ENCODE measurements at places on chromosomes 1 and 21.

DNA sequence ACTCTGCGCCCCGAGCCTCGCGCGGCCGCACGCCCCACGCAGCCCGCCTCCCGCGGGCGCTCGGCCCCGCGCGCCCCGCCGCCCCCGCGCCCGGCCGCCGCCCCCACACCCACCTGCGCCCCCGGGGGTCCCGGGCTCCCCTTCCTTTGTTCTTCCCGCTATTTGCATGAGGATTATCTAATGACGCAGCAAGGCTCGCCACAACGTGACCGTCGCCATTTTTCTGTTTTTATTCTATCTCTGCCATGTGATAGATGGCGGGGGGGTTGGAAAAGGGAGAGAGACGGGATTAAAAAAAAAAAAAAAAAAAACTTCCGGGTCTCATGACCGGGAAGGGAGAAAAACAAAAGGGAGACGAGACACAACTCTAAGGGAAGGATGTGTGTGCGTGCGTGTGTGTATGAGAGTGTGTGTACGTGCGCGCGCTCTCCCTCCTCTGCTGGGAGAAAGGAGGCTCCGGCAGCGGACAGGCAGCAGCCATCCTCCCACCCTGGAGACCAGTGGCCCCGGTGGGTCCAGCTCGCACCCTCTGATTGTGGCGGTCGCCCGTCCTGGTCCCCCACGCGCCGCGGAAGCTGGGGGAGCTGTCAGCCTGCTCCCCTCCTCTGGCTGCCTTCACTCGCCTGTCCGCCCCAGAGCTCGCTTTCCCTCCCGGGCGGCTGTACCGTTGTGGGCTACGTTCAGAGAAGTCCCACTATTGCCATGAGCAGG is 80.4 kb upstream of the AK4 start:
- DNase-seq, result peak; percentile 66

- peak; percentile 19 for DNase-seq
Measured at GRCh38 chr1:107153014-107153413, 12.2 kb downstream of the NTNG1 start.

GRCh38 chr1:38640371-38640770 is 219.2 kb downstream of the RRAGC start:
- no peak for DNase-seq

GRCh38 chr1:36882536-36883285 is 151.6 kb downstream of the GRIK3 start:
- no peak for DNase-seq

DNA sequence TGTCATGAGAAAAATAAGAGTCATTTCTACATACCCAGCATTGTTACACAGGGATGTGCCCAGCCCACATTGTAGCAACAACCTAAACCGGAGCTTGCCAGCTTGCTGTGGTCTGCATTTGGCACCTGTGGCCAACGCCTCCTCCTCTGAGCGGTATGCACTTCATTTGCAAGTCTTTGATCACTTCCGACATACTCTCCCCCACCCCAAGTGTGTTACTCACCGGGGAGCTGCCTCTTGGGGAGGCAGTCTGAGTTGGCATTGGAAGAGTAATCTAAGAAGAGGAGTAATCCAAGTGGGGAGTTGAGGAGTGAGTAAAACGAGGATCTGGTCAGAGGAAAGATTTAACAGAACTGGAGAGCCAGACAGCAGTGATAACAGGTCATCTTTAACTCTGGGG is 3.8 kb downstream of the BCL9 start:
- peak; percentile 64 for DNase-seq

DNA sequence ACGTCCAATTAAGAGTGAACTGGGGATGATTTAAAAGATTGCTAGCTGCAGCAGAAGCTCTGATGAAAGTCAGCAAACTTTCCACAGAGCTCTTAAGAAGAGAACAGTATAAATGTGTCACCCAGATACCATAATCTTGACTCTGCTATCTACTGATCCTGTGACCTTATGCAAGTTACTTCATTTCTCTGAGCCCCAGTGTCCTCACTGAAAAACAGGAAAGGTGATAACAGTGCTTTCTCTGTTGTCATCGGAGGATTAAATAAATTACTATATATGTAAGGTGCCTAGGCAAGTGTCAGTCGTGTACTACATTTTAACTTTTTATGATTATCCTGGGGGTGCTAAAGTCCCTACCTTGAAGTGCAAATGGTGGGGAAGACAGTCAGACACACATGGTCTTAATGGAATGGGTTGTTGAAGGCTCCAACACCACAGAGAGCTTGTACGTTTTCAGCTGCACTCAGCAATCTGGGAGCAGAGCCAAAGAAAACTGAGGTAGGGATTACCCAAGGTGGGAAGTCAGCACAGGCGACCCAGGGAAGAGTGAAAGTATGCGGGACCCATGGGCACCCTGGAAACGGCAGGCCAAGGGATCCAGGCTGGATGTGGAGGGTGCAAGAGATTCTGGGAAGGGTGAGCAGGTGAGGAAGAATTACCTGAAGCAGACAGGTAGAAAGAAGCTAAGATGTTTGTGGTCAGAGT is 82.8 kb downstream of the DTL start:
- DNase-seq, result no peak

DNA sequence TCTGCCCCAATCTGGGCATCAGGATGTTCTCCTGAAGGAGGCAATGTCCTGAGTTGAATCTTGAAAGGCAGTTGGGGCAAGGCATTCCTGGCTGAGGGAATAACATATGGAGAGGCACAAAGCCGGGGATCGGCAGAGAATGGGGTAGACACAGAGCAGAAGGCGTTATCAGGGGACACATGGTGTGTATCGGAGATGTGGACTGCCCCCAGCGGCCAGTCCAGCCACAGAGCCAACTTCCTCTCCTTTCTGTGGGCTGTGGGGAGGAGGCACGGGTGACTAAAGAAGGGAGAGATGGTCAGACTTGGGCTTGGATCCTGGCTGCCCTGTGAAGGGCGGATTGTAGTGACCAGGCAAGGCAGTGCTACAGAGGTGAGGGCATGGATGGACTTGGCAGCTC is 32.1 kb downstream of the FOXD2 start:
- DNase-seq, result no peak

GRCh38 chr21:40299451-40299850 is 432.2 kb downstream of the PCP4 start:
- DNase-seq, result no peak

DNA sequence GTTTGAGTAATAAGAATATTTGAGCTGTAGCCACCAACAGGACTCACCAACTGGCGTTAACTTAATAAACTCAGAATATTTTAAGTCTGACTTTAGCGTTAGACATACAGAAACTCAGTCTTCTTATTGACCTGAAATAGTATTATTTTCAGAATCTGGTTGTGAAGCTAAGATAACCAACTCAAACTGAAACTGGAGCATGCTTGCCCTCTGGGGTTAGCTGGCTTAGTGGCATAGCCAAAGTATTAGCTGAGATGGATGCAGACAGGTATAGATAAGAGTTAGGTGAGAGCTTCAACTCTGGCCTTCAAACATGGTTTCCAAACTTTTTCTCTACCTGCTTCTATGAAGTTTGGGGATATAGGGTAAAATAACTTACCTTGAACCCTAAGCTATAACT is 40.5 kb downstream of the AMY1C start:
- no peak for DNase-seq

DNA sequence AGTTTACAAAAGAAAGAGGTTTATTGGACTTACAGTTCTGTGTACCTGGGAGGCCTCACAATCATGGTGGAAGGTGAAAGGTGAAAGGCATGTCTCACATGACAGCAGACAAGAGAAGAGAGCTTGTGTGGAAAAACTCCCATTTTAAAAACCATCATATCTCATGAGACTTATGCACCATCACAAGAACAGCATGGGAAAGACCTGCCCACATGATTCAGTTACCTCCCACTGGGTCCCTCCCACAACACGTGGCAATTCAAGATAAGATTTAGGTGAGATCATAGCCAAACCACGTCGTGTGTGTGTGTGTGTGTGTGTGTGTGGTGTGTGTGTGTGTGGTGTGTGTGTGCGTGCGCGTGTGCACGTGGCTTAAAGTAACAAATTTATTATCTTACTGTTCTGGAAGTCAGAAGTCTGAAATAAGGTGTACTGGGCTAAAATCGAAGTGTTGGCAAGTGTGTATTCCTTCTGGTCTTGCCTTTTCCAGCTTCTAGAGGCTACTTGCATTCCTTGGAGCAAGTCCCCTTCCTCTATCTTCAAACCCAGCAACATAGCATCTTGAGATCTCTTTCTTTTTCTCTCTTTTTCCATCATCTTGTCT is 48.1 kb upstream of the MPC2 start:
- no peak for DNase-seq

DNA sequence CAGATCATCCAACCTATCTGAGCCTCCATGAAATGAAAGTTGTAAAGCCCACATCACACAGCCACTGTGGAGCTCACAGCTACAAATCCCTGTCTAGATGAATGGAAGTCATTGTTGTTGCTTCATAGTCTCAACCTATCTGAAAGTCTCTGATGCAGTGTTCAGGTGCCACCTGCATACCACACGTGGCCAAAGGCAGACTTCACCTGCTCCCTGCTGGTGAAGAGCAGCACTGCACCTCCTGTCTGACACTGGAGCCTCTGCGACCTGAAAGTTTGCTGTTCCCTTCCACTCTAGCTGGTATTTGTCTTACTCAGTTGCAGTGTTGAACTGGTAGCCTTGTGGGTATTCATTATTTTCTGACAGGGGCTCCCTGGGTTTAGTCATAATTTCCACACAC is 18.4 kb downstream of the LORICRIN start:
- peak; percentile 26 for DNase-seq

- DNase-seq, result no peak
Measured at GRCh38 chr21:41075656-41076055, 92.3 kb upstream of the BACE2 start.

GRCh38 chr1:84272401-84272800 is 29.1 kb upstream of the SAMD13 start:
- no peak for DNase-seq

DNA sequence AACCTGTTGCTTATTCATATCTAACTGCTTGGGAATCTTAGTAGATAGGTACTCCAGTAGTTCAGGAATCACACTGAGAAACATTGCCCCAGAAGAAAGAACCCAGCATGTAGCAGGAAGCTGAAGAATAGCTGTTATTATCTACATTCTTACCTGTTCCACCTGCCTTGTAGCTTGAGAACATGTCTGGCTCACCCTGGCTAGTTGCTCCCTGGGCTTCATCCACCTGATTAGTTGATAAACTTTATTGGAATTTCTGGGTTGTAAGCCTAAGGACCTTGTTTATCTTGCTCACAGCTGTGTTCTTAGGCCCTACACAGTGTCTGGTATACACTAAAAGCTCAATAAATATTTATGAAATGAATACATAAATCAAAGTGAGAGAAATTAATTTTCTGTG is 106.3 kb upstream of the DMRTA2 start:
- DNase-seq, result no peak

- DNase-seq, result no peak
Measured at GRCh38 chr1:228342627-228343190, 63.9 kb downstream of the TRIM11 start.

DNA sequence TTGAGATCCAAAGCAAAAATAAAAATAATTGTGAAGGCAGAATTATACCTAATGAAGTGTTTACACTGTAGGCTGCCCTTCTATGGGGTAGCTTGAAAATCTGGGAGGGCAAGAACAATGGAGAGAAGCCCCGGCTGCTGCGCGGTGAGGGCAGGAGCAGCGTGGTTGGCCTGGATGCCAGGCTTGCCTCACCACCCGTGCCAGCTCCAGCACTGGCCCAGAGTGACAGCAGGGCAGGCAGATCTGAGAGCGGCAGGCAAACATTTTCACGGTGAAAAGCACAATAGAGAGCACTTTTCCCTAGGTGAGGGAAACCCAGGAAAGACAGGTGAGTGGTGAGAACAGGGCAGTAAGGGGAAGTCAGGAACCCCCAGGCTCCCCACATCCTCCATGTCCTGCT is 1.4 kb downstream of the PROK1 start:
- no peak for DNase-seq

GRCh38 chr1:189121941-189122340 is 1355.7 kb downstream of the BRINP3 start:
- DNase-seq, result no peak

GRCh38 chr1:207820568-207821463 is 69.0 kb downstream of the CD46 start:
- DNase-seq, result no peak

GRCh38 chr21:39082656-39083376 is 100.4 kb downstream of the PSMG1 start:
- no peak for DNase-seq

DNA sequence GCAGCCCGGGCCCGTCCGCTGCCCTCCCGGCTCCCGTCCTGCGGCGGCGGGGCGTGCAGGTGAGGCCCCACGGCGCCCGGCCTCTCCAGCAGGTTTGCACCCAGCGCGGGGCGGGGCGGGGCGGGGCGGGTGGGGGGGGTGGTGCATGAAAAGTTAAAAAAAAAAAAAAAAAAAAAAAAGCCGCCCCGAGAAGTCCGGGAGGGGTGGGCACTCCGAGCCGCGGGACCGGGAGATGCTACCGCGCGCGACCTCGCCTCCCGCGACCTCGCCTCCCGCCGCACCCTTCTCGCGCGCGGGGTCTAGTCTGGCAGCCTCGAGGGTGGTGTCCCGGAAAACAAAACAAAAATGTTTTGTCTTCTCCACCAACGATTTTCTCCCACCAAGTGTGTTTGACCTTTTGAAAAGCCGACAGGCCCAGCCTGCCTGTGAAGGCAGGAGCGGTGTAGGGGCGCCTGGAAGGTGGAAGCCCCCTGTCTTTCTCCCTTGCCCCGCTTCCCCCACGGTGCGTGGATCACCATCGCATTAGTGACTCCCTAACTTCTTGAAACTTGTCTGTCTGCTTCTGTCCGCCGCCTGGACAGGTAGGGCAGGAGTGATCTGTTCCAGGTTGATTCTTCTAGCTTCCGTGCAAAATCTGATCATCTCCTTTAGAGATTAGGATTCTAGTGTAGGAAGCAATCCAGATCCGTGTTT is 569 bp downstream of the RCAN3 start:
- DNase-seq, result no peak

DNA sequence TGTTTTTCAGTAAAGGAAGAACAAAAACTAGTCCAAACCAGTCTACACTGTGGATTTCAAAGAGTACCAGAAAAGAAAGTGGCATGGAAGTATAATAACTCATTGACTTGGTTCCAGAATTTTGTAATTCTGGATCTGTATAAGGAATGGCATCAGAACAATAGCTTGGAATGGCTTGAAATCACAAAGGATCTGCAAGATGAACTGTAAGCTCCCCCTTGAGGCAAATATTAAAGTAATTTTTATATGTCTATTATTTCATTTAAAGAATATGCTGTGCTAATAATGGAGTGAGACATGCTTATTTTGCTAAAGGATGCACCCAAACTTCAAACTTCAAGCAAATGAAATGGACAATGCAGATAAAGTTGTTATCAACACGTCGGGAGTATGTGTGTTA is 21.3 kb downstream of the CHODL start:
- DNase-seq, result no peak

- no peak for DNase-seq
Measured at GRCh38 chr1:54516249-54516920, 31.6 kb upstream of the ACOT11 start.

- peak; percentile 54 for DNase-seq
Measured at GRCh38 chr1:97006044-97006661, 284.6 kb downstream of the PTBP2 start.

- no peak for DNase-seq
Measured at GRCh38 chr1:24321126-24321525, 2.0 kb downstream of the GRHL3 start.
